ENCODE measurements at places on chromosomes 7 and 10.

GRCh38 chr10:17599089-17599488, 18.1 kb downstream of the HACD1 start:
- DNase-seq: no peak

DNA sequence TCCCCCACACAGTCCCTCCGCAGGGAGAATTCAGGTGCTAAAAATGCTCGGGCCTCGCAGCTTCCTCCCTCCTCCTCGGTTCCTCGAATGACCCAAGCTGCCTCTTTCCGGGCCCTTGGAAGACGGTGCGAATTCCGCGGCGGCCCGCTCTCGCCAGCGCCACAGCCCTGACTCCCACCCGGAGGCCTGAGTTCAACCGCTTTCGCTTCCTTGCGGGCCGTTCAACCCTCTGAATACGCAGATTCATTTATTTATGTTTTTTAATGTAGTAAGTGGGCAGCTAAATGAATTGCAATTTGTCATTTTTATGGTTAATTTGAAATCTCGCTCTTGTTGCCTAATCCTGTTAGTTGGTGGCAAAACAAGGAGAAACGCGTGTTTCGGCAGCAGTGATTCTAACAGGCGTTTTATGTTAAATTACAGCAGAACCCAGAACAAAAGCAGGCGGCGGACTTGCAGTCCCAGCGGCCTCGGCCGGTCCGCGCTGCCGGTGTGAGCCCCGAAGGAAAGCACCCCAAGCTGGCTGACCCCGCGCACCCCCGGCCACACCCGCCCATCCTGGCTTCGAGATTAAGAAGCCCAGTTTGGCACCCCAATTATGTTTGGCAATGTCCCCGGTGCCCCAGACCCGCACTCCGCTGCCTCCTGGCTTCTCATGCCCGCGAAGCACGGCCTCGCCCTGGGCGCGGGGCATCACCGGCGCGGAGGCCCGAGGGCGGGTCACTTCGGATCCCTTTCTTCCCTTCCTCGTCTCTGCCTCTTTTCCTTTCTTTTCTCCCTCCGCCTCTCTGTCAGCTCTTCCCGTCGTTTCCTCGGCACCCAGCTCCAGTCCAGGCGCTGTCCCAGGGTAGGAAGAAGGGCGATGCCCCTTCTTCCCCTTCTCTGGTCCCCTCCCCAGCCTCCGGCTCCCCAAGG, 75.9 kb downstream of the INSIG1 start:
- DNase-seq: no peak

DNA sequence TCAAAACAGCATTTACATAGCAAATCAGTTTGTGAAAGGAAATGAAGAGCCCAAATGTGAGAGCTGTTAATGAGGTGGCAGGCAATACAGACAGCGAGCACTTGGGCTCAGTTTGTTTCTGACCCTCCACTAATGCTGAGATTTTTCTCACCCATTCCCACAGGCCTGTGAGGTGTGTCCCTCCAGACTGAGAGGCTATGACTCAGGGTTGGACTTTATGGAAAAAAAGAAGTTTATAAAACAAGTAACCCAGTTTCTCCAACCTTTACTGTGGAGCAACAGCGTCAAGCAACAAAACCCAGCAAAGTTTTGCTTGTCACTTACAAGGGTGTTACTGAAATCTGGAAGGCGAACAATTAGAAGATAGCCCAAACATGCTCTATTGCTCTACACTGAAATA, 4.9 kb upstream of the FEZF1 start:
- DNase-seq: no peak

GRCh38 chr10:2023687-2024086, 286.4 kb upstream of the ADARB2 start:
- no peak for DNase-seq

- no peak for DNase-seq
Observed at GRCh38 chr7:22295402-22296264, 61.3 kb downstream of the RAPGEF5 start.

DNA sequence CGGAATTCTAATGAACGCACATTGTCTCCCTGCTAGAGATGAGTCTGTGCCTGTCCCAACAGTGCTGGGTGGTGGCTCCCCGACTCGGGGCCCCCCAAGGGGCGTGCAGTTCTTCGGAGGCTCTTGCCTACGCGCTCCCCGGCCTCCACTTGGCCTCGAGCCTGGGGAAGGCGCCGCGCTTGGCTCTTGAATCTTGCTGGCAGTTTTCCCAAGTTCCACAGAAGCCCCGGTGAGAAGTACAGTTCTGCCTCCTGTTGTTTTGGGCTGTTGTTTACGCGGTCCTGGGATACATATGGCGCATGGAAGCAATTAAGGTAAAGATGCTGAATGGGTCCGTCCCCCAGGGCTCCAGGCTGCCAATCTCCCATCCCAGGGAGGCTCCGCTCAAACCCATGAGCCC, 32.6 kb upstream of the UNCX start:
- DNase-seq: no peak

- DNase-seq: no peak
Observed at GRCh38 chr10:43415544-43415943, 6.6 kb upstream of the HNRNPF start.

DNA sequence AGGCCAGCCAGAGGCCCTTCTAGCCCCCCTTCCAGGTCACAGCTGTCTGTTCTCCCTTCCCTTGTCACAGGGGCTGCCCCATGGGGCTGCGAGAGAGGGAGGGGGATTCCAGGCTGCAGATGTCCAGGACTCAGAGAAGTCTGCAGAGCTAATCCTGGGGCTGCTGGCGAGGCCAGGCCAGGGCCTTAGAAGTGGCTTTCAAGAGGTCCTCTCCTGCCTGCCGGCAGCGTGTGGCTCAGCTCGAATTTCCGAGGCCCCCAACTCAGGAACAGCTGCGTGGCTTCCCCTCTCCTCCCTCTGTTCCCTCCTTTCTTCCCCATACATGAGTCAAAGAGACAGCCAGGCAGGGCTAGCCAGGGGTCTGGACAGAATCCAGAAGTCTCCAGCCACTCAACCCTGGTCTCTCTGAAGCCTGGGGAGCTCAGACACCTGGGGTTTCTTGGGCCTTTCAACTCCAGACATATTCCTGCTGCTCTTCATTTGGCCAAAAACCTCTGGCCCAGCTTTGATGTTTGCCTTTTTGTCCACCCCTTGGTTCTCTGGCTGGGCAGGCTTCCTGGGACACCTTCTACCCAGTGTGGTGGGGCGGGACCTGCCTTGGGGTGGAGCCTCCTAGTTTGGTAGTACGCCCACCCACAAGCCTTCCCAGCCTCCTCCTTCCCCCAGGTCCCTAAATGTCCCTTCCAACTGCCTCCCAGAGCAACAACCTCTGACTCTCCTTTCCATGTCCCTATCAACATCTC, 21.8 kb upstream of the EIF5AL1 start:
- DNase-seq: no peak

- no peak for DNase-seq
Observed at GRCh38 chr7:158805937-158806336, 23.4 kb downstream of the ESYT2 start.

GRCh38 chr7:101969997-101970585, 152.7 kb downstream of the CUX1 start:
- no peak for DNase-seq

GRCh38 chr10:31070691-31071090, 39.0 kb upstream of the ZNF438 start:
- DNase-seq: no peak

DNA sequence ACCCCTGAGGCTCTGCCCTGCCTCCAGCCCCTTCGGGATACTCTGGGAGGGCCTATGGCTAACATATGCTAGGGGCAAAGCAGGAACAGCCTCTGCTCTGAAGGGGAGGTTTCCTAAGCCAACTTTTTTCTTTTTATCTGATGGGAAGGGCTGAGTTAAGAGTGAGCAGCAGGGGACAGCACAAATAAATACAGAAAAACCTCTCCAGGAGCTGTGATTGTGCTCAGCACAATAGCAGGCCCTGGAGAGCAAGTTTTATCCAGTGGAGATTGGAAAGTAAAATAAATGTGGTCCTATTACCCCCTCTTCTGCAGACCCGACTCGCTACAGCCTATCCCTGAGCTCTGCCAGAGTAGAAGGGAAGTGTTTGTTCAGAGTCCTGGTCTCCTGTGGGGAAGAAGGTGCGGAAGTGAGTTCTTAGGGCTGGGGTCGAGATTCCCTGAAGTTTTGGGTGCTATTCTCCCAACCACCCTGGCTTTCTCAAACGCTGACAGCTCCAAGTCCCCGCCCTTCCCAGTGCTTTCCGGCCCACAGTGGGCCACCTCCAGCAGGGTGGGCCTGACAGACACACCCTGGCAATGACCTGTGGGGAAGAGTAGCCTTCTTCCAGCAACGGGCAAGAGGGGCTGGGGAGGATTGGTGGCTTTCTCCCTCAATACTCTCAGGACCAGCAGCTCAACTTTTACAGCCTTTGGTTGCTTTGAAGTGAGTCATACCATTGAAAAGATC, 23.0 kb upstream of the AFAP1L2 start:
- DNase-seq: no peak

DNA sequence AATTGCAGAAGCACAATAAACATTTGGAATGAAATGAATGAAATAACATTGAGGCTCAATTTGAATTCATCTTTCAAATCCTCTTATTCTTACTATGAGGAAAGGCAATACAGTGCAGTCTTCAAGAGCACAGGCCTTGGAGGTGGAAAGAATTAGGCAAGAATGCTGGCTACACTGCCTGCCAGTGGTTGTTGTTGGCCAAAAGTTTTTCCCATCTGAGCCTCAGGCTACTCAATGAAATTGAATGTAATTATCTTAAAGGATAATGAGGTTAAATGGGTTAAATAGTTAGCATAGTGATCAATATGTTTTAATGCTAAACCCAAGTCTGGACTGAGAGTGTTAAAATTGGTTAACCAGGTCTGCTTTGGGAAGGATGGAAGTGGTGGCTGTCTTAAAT, 140.9 kb downstream of the MBL2 start:
- DNase-seq: no peak

GRCh38 chr10:32995751-32996150, 37.7 kb upstream of the ITGB1 start:
- DNase-seq: no peak

GRCh38 chr7:16916105-16916639, 34.4 kb upstream of the AGR3 start:
- DNase-seq: no peak

DNA sequence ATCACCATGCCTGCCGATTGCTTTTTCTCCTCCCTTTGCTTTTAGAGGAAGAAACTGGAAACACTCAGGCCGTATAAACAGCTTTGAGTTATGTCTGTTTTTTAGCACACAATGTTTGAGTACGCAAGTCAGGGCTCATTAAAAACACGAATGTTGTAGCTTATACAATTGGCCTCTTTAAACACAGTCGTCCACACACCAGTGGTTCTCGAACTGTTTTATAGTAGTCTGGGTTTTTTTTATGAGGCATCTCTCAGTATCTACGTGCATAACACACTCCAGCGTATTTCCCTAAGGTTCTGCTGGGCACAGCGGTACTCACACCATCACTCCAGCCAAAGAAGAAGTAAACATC, 13.4 kb upstream of the CARD11 start:
- DNase-seq: no peak

GRCh38 chr7:23964715-23965114, 254.7 kb downstream of the STK31 start:
- no peak for DNase-seq

GRCh38 chr10:35208949-35209613, 82.4 kb downstream of the CREM start:
- DNase-seq: no peak

All from stimulated activated CD4-positive, alpha-beta T cell treated with anti-CD3 and anti-CD28 coated beads, Interleukin-1b, Interleukin-23, amount 100 ng/mL, for 1 hour (primary cell).